ENCODE measurements at places on chromosomes 13 and 19.

GRCh38 chr13:87403748-87404432, 267.3 kb upstream of the SLITRK5 start:
- DNase-seq, result no peak

DNA sequence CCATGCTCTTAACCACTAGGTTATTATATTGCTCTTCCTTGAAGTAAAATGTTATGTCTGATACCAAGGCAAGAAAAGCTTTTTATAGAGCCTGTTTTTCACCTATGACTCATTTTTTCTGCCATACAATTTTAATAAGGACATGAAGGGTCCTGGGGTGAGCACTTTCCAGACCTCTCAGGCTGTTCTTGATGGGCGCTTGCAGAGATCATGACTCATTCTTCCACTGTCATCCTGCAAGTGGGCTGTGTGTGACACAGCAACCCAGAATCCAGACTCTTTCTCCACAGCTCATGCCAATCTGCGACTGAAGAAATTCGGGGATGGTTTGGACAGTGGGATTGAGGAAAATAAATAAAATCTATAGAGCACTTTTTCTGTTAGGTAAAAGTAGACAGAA, 506.7 kb upstream of the NBEA start:
- no peak for DNase-seq

DNA sequence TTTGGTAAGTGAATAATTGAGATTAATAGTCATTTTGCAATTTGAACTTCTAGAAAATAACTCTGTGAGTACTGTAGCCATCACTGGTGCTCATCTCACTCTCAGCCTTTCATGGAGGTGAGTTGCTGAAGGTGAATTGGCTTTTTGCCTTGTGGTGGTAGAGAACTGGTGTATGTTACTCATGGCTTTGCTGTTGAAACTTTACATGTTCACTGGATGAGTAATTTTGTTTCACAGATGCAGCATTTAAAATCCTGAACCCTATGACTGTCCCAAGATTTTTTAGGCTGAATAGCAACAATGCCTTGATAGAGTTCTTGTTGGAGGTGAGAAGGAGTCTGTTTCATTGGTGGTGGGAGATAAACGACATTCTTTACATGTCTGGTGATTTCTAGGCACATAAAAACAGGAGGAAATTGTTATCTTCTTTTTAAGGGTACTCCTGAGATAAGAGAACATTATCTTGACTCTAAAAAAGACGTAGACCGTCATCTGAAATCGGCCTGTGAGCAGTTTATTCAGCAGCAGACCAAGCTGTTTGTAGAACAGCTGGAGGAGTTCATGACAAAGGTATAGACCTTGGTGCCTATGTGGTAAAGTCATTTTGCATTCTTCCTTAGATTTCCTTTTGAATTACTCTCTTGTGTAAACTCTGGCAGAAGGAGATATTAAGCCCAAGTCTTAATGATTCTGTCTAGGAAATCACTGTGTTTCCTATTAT, 53.9 kb downstream of the COG3 start:
- DNase-seq, result no peak

DNA sequence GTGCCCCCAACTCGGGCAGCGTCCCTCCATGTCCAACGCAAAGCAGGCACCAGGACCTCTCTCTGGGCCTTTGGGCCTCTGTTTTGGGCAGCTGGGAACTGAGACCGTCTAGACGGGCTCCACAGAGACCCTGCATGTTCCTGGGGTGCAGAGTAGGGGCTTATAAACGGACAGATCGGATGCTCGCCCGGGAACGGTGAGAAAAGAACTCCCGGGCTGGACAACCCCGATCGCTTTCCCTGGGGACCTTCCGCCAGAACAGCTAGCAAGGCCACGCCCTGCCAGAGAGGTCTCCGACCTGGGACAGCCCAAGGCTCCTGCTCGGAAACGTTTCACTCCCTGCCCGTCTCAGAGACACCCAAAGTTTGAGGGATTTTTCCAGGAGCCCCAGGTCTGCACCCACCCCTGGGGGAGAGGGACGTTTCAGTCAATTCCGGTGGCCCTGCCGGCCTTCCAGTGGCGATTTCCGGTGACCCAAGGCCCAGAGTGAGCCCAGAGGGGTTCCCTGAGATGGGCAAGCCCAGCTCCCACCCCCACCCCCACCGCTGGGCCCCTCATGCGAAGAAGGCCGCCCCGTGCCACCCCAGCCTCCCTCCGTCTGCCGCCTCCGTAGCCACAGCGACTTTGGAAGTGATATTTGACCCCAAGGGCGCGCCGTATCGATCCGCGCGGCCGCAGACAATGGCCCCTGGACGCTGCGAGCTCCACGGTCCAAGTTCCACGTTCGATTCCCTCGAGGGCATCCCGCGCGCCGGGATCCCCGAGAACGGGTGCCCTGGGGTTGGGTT, 1.7 kb downstream of the NR2F6 start:
- no peak for DNase-seq

GRCh38 chr13:113982296-113982661, 8.4 kb upstream of the C13orf46 start:
- DNase-seq, result no peak

DNA sequence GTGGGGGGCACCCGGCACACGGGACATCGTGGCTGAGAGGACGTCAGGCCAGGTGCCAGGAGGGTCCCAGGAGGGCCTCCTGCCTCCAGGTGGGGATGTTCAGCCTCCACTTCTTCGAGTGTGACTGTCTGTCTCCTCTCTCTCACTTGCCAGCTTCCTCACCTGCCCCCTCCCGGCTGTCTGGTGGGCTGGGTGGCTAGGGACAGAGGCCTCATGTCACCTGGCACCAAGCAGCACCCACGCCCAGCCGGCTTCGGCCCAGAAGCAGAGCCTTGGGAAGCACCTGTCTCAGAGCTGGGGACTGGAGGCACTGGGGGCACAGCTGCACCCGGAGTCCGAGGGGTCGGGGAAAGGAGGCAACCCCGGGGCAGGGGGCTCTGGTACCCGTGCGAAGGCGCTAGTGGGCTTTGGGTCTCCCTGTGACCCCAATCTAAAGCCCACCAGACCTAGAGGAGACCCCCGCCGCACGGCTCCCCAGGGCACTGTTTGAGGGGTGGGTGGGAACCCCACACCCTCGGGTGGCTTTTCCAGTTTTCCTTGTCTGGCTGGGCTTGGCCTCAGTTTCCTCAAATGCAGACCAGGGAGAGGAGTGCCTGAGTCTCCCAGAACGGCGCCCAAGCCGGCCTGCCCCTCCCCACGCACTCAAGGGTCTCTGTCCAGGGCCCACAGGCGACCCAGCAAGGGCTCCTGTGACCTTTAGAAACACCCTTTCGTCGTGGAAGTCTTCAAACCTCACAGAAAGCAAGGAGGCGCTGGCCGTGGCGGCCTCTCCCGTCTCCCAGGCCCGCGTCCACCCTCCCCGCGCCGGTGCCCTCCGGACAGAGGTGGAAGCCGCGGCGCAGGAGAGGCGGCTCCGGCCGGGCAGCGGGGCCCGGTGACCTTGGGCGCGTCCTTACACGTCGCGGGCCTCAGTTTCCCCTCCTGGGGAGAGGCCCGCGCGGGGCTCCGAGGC, 664 bp upstream of the HCN2 start:
- DNase-seq, result no peak

GRCh38 chr13:109779876-109780510, 6.4 kb downstream of the IRS2 start:
- DNase-seq, result no peak

DNA sequence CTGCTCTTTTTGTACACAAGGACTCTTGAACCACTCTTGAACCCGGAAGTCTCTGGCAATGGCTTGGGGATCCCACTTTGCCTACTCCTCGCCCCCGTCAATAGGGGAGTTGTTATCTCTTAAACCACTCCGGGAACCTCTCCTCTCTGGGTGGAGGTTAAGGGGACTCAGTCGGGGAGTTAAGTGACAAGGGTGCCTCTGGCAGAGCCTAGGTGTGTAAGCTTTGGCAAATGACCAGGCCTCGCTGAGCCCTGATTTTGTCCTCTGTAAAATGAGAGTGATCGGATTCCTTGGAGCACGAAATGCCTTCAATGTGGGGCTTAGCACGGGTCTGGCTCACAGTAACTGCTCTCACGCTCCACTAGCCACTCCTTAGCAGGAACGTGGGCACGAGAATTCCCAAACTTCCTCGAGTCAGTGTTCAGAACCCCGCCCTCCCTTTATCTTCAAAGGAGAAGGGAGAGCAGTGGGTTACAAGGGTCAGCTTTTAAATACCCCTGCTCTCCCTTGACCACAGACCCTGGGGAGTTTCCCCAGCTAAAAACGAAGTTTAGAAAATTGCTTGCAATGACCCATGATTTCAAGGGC, 193.3 kb downstream of the KATNAL1 start:
- no peak for DNase-seq

GRCh38 chr13:79466872-79467271, 14.1 kb upstream of the NDFIP2 start:
- no peak for DNase-seq

GRCh38 chr13:48828962-48829411, 146.7 kb upstream of the FNDC3A start:
- no peak for DNase-seq

Measured in stimulated activated CD8-positive, alpha-beta memory T cell treated with anti-CD3 and anti-CD28 coated beads, Interleukin-4, amount 100 ng/mL, for 24 hours (primary cell).